ENCODE measurements at places on chromosomes 1 and 21.

GRCh38 chr1:32071758-32072621 lies 749 bp upstream of the TMEM39B start:
- DNase-seq, result no peak

DNA sequence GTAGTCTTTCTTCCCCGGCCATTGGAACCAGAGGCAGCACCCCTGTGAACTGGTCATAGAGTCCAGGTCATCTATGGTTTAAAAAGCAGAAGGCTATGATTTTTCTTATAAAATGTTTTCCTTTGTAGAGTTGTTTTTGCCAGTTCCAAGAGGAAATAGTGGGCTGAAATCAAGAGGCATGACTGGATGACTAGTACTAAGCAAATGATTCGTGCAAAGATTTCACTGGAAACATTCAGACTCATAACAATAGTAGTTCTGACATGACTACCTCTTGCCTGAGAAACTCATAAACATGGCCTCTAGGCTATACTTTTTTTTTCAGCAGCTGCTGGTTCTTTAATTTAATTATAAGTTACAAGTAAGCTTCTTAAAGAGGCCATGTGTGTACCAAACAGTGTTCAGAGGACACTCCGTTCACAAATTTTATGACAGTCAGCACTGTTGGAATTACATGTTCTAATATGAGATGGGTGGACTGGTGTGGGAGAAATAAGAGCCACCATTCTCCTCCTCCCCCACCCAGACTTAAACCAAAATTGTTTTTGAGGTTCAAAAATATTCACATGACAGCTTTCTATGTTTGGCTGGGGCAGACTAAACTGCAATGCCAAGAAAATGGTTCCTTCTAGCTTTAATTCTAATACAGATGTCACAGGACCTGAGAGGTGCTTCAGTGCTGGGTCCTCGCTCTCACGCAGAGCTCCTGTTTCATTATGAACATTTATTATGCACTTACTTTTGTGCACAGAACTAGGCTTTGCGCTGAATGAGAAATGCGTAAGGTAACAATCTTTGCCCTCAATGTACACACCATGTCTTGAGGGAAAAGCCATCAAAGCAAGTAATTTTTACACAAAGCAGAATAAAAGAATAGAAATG lies 147.5 kb downstream of the ZC3H11B start:
- DNase-seq, result peak; percentile 87

DNA sequence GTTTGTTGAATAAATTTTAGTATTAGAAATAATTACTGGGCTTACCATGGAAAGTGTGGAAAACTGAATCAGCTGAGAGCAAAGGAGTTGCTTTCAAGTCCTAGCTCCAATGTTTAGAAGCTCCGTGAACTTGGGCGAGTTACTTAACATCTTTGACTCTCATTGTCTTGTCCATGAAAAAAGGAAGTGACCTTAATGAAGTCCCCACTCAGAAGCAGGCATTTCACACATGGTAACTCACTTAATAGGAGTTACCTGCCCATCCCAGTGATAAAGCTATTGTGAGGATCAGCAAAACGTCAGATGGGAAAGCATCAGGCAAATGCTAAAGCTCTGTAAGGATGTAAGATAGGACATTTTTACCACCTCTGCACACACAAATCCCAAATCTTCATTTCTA lies 34.0 kb upstream of the GADD45A start:
- no peak for DNase-seq

GRCh38 chr1:77783141-77783540 lies 3.7 kb downstream of the MIGA1 start:
- no peak for DNase-seq

GRCh38 chr1:219574484-219575087 lies 38.3 kb downstream of the ZC3H11B start:
- peak; percentile 38 for DNase-seq

DNA sequence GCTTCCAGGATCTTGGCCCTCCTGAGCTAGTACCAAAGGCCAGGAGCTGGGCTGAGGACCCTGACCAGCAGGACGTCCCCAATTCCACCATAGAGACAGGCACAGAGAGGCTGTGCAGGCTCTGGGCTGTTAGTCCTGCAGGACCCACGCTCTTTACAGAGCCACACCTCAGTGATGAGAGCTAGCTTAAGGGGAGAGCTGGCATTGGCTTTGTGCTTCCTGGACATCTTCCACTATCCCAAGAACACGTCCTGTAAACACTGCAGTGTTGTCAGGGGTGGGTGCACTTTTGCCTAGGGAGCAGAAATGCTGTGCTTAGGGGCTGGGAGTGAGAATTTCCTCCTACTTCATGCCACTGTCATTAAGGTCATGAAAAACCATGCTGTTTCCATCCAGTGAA lies 91.7 kb upstream of the EDN2 start:
- DNase-seq, result no peak

DNA sequence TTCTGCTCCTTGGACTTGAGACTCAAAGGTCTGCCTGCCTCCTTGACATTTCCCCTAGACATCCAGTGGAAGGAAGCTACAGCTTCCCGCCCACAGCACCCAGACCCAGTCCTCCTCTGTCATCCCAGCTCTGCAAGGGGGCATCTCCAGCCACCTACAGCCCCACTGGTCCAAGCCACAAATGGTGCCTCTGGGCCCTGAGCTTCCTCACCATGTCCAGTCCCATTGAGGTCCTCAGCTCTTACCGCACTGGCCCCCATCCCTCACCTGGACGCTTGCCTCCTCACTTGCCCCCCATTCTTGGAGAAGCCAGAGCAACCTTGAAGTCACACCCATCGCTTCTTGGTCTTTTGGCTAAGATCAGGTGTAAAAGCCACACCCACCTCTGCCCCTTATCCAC lies 13.2 kb downstream of the PODN start:
- no peak for DNase-seq

GRCh38 chr1:86409416-86410021 lies 13.4 kb upstream of the ODF2L start:
- no peak for DNase-seq

DNA sequence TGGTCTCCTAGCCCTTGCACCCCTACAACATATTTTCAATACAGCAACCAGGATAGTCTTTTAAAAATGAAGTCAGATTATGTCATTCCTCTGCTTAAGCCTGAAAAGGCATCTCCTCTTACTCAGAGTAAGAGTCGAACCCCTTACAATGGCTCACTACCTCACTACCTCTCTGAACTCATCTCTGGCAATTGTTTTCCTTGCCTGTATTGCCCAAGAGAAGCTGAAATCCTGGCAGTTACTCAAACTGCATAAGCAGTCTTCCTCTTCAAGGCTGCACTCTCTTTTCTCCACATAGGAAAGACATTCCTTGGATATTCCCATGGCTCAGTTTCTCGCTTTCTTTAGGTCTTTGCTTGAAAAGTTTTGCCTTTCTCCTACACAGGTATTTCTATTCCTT lies 22.7 kb downstream of the CLDN8 start:
- no peak for DNase-seq

GRCh38 chr1:29983321-29983720 lies 740.1 kb downstream of the MATN1 start:
- no peak for DNase-seq

DNA sequence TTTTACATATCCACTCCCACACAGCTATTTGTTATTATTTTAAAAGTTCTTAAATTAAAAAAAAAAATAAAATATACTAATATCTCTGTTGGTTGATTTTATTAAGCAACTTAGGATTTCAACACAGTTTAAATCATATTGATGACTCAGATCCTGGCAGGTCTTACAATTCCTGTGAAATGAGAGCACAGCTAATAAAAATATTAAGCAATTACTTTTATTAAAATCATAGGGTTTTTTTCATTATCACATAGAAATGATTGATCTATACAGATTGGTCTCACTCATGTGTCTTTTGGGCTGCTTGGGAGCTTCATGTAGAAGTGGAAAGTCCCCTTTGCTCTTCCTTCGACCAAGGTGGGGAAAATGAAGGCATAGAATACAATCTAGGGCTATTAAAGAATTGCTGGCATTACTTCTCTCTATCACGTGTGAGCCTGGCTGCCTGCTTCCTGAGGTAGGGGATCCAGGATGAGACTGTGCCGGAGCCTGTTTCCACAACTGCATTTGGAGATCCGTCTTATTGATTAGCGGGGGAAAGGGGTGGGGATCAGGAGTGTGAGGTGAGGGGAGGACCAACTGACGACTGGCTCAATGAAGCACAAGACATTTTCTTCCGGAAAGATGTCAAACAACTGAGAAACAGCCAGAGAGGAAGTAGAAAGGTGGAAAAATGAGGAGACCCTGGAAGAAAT lies 858.0 kb downstream of the USP25 start:
- DNase-seq, result no peak

DNA sequence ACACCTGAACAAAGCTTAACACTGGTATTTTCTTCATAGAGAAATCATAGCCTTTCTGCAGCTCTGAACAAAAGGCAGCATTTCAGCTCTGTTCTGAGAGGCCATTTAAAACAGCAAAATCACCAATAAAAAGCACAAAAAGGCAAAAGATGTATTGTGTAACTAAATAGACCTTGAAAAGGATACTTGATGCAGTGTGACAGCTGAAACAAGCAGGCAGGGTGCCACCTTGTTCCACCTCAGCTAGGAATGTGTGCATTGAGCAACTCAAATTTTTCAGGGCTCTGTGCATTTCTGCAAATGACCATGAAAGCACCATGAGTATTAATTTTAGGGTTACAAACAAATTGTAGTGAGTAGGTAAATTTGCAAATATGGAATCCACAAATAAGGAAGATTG lies 65.8 kb downstream of the RHOU start:
- no peak for DNase-seq

- no peak for DNase-seq
Measured at GRCh38 chr1:24233684-24234600, 46.9 kb upstream of the IFNLR1 start.

GRCh38 chr1:61746813-61747212 lies 4.5 kb downstream of the PATJ start:
- DNase-seq, result no peak

DNA sequence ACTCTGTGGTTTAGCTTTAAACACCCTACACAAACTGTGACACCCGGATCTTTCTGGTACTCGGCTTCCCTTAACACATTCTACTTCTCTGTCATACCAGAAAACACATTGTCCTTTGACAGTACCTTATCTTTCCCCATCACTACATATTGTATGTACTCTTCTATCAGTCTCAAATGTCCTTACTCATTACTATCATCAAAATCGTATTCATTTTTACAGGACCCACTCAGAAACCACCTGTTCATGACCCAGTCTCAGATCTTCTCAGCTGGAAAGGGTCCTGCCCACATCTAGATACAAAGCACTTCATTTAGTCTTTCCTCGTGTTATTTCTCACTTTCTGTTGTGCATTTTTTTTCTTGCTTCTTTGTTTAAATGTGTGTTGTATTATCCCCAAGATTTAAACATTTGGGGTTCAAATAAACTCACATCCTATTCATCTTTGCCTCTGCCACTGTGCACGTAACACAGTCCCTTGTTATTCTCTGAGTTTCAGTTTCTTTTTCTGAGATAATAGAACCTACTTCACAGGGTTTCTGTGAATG lies 27.7 kb downstream of the CD34 start:
- DNase-seq, result peak; percentile 36

DNA sequence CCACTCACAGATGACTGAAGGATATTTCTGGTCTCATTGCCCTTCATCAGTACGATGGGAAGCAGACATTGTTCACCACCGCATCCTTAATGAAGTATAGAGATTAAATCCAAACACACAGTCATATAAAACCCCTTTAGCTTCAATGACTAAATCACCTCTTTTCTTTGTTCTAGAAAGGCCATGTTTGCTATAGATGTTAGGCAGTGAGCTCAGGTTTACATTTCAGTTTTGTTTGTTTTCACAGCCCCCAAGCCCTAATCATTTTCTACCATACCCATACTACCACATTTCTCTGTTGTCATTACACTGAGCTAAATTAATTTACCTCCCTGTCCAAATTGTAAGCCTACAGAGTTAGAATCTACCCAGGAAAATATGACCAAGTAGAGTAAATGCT lies 385.1 kb downstream of the NTNG1 start:
- DNase-seq, result no peak

- DNase-seq, result no peak
Measured at GRCh38 chr1:22709227-22709626, 1.4 kb upstream of the EPHB2 start.

- DNase-seq, result no peak
Measured at GRCh38 chr1:247293047-247293446, 37.2 kb downstream of the VN1R5 start.

DNA sequence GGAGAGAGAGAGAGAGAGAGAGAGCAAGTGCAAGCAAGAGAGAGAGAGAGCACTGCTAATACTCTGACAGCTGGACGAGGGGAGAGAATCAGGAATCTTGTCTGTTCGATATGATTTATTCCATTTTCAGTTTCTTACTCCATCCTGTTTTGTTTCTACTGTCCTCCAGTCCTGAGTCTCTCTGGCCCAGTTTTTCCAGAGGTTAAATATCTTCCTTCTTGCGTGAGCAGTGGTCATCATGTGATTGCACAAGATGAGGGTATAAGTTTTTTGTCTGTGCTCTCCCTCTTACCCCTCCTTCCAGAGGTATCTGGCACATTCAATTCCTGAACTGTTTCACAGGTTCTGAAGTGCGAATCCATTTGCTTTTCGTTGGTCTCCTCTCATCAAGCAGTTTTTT lies 16.8 kb downstream of the UBE2U start:
- no peak for DNase-seq

DNA sequence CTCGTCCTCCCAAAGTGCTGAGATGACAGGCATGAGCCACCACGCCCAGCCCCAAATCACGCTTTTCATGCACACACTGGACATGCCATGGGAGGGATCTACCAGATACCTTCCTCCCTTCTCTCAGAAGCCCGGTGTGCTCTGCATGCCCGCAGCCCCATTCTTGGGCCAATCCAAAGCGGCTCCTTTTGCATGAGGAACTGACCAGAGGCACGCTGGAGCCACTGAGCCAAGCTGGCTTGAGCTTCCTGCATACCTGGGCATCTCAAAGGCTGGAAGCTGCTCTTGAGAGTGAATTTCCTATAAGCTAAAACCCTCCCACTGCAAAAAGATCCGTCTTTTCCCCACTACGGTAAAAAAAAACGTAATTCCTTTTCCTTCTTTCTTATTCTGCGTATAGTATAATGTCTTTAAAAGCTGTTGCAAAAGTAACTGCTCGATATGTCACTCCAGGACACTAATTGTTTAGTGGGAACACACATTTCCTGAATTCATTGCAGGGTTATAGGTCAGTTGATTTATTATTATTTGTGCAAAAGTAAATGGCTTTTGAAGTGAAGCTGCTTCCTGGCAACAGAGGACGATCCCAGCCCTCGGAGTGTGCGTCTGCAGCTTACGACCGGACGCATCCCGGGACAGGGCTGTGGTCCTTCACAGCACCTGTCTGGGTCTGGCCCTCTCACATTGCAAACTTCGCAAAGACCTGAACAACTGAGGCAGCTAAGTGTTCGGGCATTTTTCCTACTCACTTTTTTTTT lies 61.8 kb upstream of the ETS2 start:
- no peak for DNase-seq

GRCh38 chr1:165153182-165153581 lies 203.3 kb downstream of the LMX1A start:
- DNase-seq, result no peak

Measured in GM12865 (cell line).